ENCODE measurements at places on chromosomes 12 and 14.

GRCh38 chr12:56897844-56898361 is 36.3 kb downstream of the SDR9C7 start:
- DNase-seq = no peak

- DNase-seq = no peak
Measured at GRCh38 chr12:124663206-124663605, 95.8 kb upstream of the NCOR2 start.

- DNase-seq = no peak
Measured at GRCh38 chr12:13152281-13152680, 44.2 kb upstream of the EMP1 start.

DNA sequence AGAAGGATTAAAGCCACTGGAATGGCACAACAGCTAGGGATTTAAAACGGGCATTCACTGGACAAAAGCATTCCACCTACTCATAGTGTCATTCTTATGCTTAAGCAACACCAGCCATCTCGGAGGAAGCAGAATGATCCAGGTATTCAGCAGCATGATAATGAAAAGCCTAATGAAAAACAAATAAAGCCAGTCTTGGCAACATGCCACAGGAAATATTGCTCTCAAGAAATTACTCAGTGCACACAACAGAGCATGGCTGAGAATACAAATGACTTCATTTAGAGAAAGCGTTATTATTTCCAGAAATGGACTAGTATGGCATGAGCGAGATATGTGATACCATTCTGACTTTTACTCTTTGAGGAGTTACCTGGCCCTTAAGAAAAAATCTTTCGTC is 442.2 kb downstream of the APAF1 start:
- DNase-seq = no peak

GRCh38 chr12:98064501-98064900 is 450.9 kb upstream of the TMPO start:
- no peak for DNase-seq

- DNase-seq = no peak
Measured at GRCh38 chr12:6866920-6867412, 365 bp upstream of the TPI1 start.

- no peak for DNase-seq
Measured at GRCh38 chr12:96456265-96456974, 33.0 kb upstream of the CFAP54 start.

- DNase-seq = no peak
Measured at GRCh38 chr12:1583421-1584078, 10.8 kb downstream of the FBXL14 start.

- DNase-seq = no peak
Measured at GRCh38 chr14:92386637-92387036, 63.7 kb downstream of the SLC24A4 start.

DNA sequence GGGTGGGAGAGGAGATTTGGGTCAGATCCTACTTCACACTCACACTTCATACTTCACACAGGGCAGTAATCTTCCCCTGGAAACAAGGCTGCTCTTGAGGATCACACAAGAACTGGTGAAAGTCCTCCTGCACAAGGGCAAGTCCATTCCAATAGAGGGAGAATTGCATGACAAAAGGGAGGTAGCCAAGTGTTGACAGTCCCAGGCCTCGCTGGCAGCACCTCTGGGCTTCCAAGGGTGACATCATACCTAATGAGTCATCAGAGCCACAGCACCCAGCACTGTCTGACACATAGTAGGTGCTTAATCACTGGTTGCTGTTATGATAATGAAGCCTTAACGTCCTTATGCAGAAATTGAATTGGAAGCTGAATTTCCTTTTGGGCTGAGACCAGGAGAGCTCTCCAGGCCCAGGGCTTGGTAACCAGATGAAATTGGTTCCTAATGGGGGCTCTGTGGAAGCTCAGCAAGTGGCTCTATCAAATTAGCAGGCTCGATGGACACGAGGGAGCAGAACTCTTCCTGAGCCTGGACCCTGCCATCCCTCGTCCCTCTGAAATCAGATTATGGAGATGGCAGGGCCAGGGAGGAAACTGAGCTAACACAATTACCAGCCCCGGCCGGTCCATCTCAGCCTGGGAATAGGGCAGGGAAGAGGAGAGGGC is 58.8 kb upstream of the ACTN1 start:
- no peak for DNase-seq

GRCh38 chr14:66074537-66074936 is 411.6 kb upstream of the CCDC196 start:
- no peak for DNase-seq

DNA sequence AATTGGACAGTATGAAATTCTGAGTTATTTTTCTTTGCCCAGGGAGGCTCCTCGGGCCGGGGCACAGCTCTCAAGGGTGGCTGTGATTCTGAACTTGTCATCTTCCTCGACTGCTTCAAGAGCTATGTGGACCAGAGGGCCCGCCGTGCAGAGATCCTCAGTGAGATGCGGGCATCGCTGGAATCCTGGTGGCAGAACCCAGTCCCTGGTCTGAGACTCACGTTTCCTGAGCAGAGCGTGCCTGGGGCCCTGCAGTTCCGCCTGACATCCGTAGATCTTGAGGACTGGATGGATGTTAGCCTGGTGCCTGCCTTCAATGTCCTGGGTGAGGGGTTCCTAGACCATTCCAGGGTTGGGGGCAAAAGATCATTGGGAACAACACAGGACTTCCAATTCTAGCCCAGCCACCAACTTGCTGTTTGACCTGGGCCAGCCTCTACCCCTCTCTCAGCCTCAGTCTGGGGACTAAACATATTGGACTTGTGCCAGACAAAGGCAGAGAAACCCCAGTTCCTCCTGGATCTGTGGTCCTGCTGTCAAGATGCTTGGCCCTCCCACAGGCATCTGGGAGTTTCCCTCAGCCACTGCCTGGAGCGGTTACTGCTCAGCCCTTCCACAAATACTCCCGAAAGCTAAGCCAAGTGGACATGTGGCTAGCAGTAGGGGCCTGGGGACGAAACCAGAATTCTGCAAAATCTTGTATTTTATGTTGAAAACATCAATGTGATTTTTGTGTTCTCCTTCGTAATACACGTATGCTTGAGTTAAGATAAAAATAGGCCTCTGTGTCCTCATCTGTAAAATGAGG is 3.5 kb downstream of the OAS3 start:
- no peak for DNase-seq

GRCh38 chr14:36067428-36068187 is 108.9 kb downstream of the PTCSC3 start:
- DNase-seq = no peak

DNA sequence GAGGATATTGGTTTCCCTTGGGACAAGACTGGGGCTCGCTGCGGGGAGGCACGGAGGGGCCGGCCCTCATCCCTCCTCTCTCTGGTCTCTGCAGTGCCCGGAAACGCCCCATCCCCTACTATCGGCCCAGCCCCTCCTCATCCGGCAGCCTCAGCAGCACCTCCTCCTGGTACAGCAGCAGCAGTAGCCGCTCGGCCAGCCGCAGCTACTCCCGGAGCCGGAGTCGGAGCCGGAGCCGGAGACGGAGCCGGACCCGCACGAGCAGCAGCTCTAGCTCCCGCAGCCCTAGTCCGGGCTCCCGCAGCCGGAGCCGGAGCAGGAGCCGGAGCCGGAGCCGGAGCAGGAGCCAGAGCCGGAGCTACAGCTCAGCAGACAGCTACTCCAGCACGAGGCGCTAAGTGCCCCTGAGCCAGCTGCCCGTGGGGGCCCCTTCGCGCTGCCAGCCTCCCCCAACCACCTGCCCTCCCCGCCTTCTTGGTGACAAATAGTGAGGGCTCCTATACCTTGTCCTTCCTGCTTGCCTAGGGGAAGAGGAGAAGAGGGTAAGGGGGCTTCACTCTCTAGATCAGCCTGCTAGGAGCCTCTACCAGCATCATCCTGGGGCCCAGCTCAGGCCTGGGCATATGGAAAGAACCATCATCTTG is 22.2 kb upstream of the HSPB8 start:
- DNase-seq = no peak

DNA sequence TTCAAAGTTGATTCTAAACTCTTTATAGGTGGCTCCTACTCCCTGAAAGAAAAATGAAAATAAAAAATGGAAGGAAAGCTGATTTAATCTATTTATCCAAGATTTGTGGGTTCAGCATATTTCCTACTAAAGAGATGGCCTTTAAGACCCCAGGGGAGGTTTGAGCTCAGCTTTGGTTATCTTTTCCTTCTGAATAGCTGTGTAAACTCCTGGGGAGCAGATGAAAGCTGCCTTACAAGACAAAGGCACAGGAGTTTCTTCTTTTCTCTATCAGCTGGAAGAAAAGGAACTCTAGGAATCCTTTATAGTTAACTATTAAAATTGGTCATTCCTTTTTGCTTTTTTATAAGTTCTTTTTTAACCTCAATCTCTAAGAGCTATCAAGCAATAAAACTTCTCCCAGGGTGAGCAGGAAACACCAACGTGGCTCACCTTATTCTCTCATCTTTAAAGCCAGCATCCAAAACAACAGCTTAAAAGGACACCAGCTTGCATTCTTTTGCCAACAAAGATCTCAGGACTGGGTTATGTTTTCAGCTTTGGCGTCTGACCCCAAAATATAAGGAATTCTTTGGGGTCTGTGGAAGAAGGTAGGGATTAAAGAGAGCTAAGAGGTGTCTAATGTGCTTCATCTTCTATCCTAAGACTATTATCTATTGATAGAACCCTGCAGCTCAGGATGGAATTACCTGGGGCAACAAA is 371.7 kb upstream of the KITLG start:
- no peak for DNase-seq
